ENCODE measurements at places on chromosomes 5 and 9.

DNA sequence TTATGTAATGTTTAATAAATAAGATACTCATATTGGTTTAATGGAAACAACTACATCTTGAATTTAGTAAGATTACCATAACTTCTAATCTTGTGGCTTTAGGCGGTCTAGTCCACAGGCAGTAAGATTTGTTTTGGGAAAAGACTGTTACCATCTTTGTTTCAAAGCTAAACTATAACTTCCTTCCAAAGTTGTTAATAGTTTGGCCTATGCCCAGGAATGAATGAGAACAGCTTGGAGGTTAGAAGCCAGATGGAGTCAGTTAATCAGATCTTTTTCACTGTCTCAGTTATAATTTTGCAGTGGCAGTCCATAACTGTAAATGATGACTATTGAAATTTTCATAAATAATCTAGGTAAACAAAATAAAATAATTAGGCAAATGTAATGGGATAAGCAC lies 241.8 kb upstream of the KLF9 start:
- no peak for DNase-seq

- no peak for DNase-seq
Observed at GRCh38 chr5:138600446-138600845, 25.2 kb upstream of the HSPA9 start.

DNA sequence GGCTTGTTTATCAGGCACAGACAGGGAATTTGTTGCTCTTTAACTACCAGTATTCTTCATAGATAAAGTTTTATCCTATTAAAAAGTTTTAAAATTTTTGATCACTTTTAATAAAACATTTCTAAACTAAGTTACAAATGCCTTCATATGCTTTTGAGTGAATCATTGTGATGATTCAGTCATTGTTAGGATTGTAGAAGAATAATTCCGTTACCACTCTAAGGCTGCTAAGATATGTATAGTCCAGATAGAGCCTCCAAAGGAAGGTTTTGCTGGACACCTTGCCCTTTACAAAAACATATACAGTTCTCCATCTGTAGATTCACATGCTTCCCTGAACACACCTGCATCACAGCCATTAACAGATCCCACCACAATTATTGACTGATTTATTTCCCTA lies 233.7 kb downstream of the SPOCK1 start:
- no peak for DNase-seq

- DNase-seq: no peak
Observed at GRCh38 chr9:81844131-81844567, 84.1 kb upstream of the SPATA31D4 start.

- no peak for DNase-seq
Observed at GRCh38 chr5:35538198-35538931, 79.3 kb upstream of the SPEF2 start.

DNA sequence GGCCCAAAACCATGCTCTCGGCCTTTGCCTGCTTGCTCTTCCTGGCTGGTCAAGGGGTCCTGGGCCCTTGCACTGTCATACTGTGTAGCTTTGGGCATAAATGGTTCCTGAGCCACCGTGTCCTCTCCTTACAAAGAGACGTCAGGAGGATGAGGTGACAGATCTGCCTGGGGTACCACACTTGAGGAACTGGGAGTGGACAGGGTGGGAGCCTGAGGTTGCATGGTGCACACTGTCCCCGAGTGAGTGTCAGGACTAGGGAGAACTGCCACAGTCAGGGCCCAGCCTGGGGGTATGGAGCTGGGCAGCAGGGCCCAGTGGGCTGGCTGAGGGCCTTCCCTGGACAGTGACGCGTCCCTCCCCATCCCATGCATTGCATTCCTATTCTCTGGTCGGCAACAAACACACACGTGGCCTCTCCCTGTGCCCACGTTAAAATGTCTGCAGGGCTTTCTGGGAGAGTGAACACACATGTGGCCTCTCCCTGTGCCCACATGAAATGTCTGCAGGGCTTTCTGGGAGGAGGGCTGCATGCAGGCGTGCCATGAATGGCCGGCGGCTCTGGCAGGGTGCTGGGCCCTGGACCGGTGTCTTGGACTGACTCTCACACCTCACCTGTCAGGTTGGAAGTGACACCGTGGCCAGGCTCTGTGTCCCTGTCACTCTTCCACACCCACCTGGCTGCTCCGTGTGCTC lies 122.1 kb upstream of the COL5A1 start:
- DNase-seq: no peak

GRCh38 chr9:124309667-124310084 lies 51.9 kb downstream of the NEK6 start:
- DNase-seq: no peak

DNA sequence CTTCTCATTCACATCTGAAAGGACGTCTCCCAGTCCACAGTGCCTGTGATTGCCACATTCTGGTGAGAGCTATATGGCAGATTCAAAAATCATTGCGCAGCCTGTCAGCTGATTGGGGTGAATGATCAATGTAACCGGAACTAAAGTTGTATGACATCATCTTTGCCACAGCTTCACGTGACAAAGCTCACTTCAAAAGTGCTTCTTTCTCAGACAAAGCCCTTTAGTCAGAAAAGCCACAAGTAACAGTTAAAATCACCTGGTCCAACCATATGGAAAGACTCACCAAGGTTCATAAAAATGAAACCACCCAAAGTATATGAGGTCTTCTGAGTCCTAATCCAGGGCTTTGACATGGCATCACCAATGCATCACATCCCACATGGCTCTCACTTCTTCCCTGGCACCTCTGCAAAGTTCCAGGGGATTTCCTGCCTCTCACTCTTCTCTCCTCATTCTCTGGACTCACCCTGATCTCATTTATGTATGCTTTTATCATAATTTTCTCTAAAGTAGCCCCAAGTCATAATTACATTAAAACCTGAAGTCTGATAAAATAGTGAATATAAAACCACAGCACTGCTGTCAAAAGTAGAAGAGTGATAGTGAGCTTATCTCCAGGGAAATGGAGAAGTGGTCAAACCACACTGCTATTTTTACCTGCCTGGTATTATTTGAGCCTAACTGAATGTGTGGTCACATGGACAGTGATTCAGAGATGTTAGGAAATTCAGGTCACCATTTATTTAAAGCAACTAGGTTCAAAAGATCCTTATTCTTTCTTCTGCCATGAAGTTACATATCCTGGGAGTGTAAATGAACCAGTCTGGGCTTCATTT lies 193.1 kb upstream of the PTGER4 start:
- peak; percentile 8 for DNase-seq

GRCh38 chr5:55305345-55305744 lies 2.1 kb downstream of the DHX29 start:
- no peak for DNase-seq

DNA sequence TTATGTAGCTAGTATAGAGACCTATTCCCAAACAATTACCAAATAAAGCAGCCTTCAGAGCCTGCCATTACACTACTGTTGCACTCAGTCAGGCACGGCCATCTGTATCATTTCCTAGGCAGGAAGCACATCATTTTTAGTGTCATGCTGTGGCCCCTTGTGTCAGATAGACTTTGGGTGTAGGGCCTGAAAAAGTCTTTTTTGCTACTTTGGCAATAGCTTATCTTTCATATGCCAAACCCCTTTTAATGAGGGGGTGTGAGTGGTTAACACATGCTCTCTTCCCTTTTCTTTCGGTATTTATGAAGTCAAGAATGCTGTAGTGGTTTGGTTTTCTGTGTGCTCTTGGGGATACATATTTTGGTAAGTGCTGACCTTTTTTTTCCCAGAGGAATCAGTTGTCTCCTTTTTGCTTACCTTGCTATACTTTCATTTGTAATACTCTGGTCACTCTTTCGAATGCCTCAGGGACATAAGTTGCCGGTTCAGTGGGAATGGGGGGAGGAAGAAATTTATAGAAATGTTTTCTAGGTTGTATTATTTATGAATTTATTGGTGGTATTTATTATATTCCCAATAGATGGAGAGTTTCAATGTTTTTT lies 209.8 kb downstream of the CSNK1G3 start:
- DNase-seq: no peak

DNA sequence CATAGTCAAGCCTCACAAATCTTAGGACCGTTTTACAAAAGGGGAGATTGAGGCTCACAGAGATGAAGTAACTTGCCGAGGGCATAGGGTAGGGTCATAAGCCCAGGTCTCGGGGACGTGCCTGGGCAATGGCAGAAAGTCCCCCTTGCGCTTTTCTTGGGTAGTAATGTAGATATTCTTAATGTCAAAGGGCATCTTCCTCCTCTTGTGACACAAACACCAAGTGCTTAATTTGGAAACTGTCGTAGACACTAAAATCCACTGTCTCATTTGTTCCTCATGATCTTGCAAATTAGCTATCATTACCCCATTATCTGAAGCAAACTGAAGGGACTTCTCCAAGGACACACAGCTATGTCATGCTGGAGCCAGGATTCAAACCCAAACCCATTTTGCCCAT lies 180.8 kb downstream of the GAS1 start:
- DNase-seq: no peak

DNA sequence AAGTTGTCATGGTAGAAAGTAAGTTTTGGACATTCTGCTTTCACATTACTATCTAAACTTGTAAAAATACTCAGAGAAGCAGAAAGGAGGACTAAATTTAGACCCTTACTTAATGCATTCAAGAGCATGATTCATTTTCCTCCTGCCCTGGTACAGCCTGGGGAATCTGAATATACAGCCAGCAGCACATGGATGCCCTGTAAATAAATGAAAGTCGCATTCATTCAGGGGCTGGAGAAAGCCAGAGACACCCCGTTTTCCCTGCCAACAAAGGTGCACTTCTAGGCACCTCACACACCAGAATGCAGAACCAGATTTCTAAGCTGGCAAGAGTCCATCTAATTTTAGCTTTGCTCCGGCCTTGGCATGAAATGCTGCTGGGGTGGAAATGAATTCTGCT lies 172.7 kb upstream of the KLF9 start:
- DNase-seq: no peak

- no peak for DNase-seq
Observed at GRCh38 chr9:106766616-106767015, 96.3 kb upstream of the ZNF462 start.

GRCh38 chr5:146426853-146427618 lies 20.1 kb upstream of the TCERG1 start:
- no peak for DNase-seq

GRCh38 chr9:117739624-117740347 lies 35.6 kb downstream of the TLR4 start:
- no peak for DNase-seq

DNA sequence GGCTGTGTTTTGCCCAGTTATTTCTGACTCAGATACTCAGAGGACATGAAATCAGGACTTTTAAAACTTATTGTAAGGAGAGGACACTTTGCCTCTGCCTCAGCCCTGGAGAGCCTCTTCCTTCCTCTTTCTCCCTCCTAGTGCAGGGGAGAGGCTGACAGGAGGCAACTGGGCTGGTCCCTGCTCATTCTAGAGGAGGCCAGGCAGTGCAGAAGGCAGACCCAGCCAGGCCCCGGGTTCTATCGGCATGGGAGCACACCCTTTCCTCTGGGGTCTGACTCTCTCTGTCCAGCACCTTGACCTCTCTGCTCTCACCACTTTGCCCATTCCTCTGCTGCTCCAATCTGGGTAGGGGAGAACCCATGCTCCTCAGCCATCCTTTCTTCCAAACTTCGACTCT lies 16.0 kb upstream of the SMIM32 start:
- DNase-seq: no peak

DNA sequence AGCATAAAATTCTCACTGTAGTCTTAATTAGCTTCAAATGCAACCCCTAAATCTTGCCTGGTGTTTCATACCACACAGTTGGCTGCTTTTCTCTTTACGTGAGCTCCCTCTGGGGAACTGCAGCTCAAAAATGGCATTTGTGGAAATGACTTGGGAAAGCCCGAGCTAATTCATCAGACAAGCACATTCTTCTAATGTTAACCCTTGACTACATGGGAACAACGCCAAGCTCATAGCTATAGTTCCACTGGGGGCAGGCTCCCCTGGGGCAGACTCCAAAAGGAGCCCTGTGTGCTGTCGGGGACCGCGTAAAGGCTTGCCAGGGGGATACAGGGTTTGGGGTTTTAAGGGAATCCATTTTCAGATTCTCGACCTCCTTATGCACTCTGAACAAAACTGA lies 301.4 kb upstream of the DAP start:
- DNase-seq: no peak

- no peak for DNase-seq
Observed at GRCh38 chr5:142520885-142521284, 165.0 kb downstream of the FGF1 start.

- DNase-seq: no peak
Observed at GRCh38 chr9:75438716-75439115, 350.4 kb downstream of the OSTF1 start.

- DNase-seq: no peak
Observed at GRCh38 chr9:128233817-128234406, 30.7 kb downstream of the DNM1 start.

DNA sequence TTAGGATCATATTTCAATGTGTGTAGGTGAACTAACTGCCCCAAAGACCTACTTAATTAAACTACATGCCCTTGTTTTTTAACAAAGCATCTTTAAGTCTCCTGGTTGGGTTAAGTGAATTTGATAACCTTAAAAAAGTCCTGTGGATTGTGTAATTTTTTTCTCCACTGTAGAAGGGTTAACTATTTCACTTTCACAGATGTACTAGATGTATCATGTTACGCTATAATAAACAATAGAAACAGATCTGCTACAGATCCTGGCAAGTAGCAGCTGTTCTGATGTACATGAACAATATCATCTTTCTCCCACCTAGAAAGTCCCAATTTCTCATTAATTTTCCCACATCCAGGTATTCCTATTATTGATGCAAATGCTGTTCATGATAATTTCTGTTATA lies 18.9 kb downstream of the KIF24 start:
- no peak for DNase-seq

DNA sequence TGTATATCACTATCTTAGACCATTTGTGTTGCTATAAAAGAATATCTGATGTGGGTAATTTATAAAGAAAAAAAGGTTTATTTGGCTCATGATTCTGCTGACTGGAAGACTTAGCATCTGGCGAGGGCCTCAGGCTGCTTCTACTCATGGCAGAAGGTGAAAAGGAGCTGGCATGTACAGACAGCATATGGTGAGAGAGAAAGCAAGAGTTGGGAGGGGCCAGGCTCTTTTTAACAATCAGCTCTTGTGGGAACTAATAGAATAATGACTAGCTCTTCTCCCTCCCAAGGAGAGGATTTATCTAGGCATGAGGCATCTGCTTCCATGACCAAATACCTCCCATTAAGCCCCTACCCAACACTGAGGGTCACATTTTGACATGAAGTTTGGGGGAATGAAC lies 130.2 kb upstream of the SV2C start:
- no peak for DNase-seq

- DNase-seq: no peak
Observed at GRCh38 chr9:27377147-27377807, 80.3 kb upstream of the EQTN start.

DNA sequence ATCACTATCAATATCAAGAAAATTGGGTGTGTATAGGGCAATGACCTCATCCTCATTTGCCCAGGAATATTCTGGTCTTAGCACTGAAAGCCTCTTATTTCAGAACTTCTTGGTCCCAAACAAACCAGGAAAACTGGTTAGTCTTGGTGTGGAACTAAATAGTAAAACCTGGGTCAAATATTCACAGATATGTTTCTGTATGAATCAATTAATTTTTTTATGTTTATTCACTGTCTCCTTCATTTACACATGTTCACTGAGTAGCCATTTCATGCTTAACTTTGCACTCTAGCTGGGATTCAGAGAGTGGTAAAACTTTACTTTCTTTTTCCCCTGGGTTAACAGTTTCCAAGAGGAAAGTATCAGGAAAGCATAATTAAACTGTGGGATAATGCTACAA lies 113.7 kb upstream of the PAPPA start:
- no peak for DNase-seq
